Activated CD4-positive, alpha-beta T cell treated with anti-CD3 and anti-CD28 coated beads, Interleukin-2, amount 50 U/mL, for 1 hour (primary cell): ENCODE measurements at places on chromosomes 1 and 21.
A peak's percentile ranks its signal among the peaks of the same experiment; 100 is the strongest.

DNA sequence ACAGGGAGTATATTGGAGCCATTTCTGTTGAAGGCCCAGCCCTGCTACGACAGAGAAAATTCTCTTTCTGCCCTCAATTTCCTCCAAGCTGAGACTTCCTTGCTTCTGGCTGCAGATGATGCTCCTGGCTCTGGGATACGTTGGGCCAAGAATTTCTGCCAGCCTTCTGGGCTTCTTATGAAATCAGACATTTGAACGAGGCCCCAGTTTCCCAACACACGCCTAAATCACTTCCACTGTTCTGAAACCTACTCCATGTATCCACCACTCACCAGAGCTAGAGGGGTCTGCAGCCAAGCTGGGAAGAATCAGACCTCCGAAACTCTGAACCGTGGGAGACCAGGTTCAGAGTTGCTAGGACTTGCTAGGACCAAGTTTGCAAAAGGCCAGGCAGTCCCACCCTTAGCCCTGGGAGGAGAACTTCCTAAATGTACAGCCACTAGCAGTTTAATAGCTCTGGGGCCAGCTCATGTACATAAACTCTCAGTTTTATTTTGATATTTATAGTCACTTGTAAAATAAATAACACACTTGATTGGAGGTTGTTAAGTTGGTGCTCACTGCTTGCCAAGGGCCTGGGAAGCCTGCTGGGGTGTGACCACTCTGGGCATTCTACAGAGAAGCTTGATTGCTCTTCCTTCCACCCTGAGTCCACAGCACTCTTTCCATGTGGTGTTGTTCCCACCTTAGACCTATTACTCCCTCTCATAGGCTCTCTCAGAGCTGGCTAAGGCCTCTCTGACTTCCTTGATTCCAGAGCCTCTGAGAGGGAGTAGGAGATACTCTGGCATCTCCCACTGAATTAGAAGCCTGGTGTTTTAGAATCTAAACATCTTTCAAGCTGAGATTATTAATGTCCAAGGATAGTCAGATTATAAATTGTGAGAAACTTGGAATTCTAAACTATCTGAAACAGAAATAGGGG is 83.4 kb upstream of the TRABD2B start:
- DNase-seq, result no peak

GRCh38 chr1:87598429-87598828 is 269.7 kb downstream of the LMO4 start:
- DNase-seq, result no peak

- no peak for DNase-seq
Observed at GRCh38 chr1:100883963-100884362, 10.7 kb downstream of the EXTL2 start.

- no peak for DNase-seq
Observed at GRCh38 chr1:179169616-179170467, 59.6 kb downstream of the ABL2 start.

DNA sequence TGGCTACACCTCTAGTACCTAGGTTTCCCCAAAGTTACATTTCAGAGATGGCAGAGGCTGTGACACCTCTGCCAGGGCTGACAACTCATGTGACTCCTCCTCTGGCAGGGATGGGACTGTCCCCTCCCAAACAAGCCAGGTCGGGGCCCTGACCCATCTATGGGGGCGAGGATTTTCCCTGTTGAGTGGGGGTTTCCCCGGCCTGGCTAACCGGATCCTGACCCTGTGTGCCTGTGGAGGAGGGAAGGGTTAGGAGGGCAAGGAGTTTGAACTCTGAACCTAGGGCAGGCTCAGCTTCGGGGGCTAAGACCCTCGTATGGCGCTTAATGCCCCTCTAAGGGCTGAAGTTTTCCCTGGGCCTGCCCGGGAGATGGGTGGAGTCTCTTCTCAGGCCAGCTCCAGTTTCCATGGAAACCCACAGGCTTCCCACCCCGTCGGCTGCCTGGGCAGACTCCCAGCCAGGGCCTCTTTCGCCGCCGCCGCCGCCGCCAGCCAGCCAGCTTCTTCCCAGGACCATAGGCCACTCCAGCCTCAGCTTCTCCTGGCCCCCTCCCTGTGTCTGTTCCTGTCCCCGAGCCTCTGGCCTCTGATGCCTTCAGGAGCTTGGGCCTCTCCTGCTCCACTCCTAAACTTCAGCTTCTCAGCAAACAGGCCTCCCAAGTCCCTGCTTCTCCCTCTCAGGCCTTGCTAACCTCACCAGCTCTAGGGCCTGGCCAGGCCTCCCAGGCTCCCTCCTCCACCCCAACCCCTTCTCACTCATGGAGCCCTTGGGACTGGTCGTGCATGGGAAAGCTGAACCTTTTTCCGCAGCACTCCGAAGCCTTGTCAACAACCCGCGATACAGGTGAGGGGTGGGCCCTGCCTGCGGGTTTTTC is at the start of gene BTBD19:
Gene BTBD19 (plus strand): TSS at position 461 of the 875 bp plus-strand sequence. CDS start 298 bp downstream, at position 759.
- peak; percentile 31 for DNase-seq

GRCh38 chr1:175599212-175599705 is 144.1 kb downstream of the TNR start:
- DNase-seq, result no peak

- DNase-seq, result no peak
Observed at GRCh38 chr1:43452789-43453441, 816 bp downstream of the HYI start.

GRCh38 chr1:153586347-153586746 is 20.7 kb upstream of the S100A2 start:
- DNase-seq, result no peak

- no peak for DNase-seq
Observed at GRCh38 chr1:15261155-15262002, 14.4 kb downstream of the FHAD1 start.

DNA sequence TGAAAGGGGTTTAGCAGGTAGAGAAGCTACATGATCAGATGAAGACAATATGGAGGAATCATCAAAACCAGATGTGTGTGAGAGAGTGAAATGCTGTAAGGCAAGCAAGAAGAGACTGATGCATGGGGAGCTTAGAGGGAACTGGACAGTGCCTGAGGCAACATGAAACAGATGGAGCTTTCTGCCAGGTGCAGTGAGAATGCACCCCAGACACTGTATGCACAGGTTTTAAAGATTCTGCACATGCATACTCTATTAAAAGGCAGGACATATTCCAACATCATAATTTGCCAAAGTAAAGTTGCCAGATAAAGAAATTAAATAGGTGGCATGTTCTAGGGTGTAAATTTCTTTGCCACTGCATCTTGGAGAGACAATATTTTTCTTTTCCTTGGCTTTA is 200.1 kb downstream of the AMY1C start:
- no peak for DNase-seq

- DNase-seq, result no peak
Observed at GRCh38 chr21:17690078-17690494, 77.4 kb upstream of the BTG3 start.

GRCh38 chr1:62962901-62963776 is 179.2 kb downstream of the ATG4C start:
- no peak for DNase-seq

- DNase-seq, result no peak
Observed at GRCh38 chr1:214120951-214121350, 133.2 kb downstream of the PROX1 start.

GRCh38 chr1:217025381-217025780 is 302.2 kb upstream of the ESRRG start:
- no peak for DNase-seq

- DNase-seq, result no peak
Observed at GRCh38 chr1:114522264-114522575, 11.2 kb upstream of the TRIM33 start.

- no peak for DNase-seq
Observed at GRCh38 chr1:89594096-89594740, 38.7 kb upstream of the LRRC8C start.

- no peak for DNase-seq
Observed at GRCh38 chr1:218363141-218363540, 18.0 kb downstream of the TGFB2 start.

DNA sequence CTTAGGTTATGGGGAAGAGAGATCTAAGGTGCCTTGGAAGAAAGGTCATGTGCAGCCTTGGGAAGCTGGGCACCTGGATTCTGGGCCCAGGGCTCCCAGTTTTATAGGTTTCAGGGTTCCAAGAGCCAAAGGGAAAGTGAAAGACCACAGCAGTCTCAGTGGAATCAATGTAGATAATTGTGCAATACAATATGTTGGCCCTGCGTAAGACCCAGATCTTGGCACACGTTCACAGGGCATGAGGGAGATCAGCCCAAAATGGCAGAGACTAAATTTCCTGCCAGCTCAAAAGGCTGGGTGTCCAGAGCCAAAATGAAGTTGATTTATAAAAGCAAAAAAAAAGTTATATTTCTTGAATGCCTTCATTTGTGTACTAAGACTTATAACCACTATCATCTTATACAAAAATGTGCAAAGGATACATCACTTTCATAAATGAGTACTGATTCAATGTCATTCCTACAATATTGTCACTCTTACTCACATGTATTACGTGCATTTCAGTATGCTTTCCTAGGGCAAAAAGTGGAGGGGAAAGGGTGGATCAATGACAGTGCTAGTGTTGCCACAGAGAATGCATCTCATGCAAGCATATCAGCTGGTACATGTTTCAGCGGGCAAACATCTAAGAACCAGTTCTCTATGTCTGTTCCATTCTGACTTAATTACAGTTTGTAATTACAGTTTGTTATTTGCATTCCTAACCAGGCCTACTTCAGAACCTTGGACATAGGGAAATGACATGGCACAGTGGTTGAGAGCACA is 22.5 kb upstream of the NPL start:
- DNase-seq, result no peak

- no peak for DNase-seq
Observed at GRCh38 chr1:179935909-179936496, 18.6 kb upstream of the CEP350 start.

- no peak for DNase-seq
Observed at GRCh38 chr1:3064296-3064850, 4.6 kb upstream of the PRDM16 start.
